ENCODE measurements at places on chromosomes 4 and X.
A peak's percentile ranks its signal among the peaks of the same experiment; 100 is the strongest.

- DNase-seq = no peak
Observed at GRCh38 chr4:16642897-16643296, 255.5 kb downstream of the LDB2 start.

GRCh38 chr4:147034372-147034771, 88.7 kb upstream of the TTC29 start:
- no peak for DNase-seq

GRCh38 chr4:93835929-93836328, 7.4 kb downstream of the ATOH1 start:
- DNase-seq = no peak

DNA sequence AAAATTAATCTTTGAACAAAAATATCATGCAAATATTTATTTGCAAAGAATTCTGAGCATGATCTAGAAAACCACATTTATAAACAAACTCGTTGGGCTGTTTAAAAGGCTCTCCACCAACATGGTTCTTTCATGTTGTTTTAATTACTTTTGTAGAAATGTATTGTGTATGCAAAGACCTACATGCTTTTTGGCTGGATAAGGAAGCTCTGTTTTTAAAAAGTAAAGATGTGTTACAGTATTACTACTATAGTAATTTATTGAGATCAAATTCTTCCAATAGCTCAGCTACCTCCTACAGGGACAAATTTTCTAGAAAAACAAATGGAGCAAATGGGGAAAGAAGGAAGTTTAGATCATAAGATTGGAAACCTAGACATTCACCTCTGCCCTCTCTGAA, 177.5 kb upstream of the TTC29 start:
- DNase-seq = no peak

- no peak for DNase-seq
Observed at GRCh38 chr4:185479507-185479971, 8.0 kb upstream of the CCDC110 start.

DNA sequence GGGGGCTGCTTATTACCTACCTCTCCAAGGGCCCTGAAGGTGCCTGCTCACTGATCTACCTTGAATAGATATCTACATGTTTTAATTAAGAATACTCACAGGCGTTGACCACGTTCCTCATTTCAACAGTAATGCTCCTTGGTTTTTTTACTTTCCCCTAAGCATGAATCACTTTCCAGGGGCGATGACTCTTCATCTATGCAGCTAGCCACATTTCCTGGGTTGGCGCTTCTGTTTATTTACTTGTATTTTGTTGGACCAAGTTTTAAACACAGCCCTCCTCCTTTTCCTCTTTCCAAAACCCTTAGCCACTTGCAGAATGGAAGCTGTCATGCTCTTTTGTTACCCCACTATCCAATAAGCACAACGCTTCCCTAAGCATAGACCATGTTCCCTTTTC, 50.8 kb downstream of the CBLL2 start:
- no peak for DNase-seq

DNA sequence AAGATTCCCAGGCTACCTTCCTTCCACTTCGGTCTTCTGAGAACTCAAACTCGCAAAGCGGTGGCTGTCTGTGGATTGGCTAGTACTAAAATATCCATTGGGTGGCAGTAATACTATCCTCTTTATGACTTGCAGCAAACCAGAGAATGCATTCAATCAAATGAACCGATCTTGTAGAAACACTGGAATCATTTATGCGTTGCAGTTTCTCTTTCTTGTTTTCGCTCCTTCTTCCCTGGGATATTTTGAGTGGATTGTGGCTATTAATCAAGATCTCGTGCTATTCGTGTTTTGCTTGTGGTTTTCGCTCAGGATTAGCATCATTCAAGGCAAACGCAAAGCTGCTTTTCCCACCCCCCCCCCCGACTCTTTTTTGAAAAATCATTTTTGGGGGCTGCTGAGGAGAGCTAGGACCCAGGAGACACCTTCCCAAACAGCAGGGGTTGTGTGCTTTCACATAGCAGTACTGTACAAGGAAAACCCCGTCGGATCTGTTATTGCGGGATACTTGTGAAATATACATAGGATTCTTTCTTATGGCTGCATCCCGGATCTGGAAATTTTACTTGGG, at the start of gene IL1RAPL1:
Gene IL1RAPL1, plus strand, starts transcription at position 466 of the 571 bp plus-strand sequence.
- DNase-seq = peak; percentile 23

DNA sequence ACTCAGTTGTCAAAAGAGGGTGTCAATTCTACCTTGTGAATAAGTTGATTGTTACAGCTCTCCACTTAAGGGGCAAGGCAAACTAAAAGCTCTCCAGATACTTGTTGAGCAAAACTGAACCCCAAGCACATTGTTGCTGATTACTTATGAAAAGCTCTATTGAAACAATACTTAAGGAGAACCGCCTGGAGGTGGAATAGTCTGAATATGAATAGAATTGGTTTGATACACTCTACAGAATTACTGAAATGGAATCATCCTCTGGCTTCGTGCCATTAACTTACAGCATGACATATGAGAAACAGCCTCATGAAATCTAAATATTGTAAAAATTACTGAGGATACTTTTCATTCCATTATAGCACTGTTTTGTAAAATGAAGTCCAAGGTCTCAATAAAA, 127.0 kb upstream of the SH3RF1 start:
- DNase-seq = no peak

GRCh38 chr4:23906839-23907238, 17.0 kb upstream of the PPARGC1A start:
- no peak for DNase-seq
